H1 (cell line): ENCODE measurements at places on chromosomes 2 and 18. TPM values are rescaled to one million over a fixed set of nuclear protein-coding genes. Genes with fewer than 3 reads are reported as not detected.

- DNase-seq: no peak
Measured at GRCh38 chr2:84832772-84833461, 48.0 kb downstream of the TRABD2A start.

DNA sequence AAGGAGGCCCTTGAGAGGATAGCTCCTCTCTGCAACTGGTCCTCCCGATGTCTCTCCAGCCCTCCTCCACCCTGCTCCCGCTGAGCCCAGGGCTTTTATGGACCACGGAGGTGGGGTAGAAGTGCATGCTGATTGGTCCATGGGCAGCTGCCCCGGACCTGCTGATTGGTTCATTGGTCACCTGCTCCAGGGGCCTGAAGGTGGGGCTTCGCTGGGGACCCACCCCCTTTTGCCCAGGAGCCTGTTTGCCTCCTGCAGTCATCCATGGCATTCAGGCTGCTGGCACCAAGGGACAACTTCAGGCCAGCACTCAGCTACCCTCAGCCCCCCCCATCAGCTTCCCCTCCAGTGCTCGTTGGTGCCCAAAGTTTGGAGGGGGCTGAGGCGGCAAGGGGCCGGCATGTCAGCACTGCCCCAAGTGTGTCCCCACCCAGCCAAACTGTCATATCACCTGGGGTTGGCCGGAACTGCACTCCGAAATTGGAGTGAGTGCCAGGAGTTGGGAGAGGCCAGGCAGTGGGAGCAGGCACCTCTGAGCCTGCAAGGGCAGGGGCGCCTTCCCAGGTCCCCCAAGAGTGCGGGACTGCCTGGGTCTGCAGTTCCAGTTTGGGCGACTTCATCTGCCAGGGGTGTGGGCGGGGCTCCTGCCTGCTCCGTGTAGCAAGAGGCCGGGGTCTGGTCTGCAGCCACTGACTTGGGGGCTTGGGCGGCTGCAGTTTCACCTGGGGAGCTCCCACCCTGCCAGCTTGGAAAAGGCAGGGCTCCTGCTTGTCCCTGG, 288.9 kb downstream of the RDH14 start:
- no peak for DNase-seq

- no peak for DNase-seq
Measured at GRCh38 chr2:175363699-175364098, 182.2 kb upstream of the ATP5MC3 start.

- DNase-seq: no peak
Measured at GRCh38 chr18:26459340-26459739, 89.0 kb downstream of the KCTD1 start.

- DNase-seq: no peak
Measured at GRCh38 chr2:124136110-124136509, 111.0 kb downstream of the CNTNAP5 start.

GRCh38 chr2:46179037-46179621, 118.1 kb upstream of the EPAS1 start:
- DNase-seq: no peak

DNA sequence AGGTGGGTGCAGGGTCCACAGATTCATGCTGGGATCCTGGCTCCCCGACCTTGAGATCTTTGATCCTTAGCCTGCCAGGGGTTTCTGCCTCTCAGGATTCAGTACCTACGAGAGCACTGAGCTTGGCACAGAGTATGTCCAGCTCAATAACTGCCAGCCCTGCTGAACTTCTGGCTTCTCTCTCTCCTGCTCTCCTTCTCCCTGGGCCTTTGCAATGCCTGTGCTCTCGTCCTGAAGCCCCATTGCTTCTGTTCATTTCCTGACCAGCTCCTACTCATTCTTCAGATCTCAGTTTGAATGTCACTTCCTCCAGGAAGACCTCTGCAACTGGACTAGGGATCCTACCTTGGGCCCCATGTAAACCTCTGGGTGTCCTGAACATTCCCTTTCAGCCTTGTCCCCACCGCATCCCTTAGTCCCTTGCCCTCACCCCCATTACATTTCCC, 113.8 kb upstream of the HAAO start:
- DNase-seq: no peak

DNA sequence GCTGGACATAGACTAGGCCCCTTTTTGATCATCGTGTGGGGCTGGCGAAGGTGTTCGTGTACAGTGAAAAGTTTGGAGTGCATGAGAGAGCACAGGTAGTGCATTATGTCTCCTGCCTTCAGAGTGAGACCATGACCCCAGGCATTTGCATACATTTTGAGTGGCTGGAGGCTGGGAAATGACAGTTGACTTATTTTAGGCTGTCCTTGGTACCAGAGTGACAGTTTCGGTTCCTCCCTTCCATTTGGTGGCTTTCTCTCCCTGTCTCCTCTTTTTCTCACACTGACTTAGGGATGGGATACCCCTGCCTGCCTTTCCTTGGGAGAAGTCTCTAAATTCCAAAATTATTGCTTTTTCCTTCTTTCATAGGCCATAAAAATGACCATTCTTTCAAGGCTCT, 20.1 kb downstream of the SERPINB12 start:
- no peak for DNase-seq

DNA sequence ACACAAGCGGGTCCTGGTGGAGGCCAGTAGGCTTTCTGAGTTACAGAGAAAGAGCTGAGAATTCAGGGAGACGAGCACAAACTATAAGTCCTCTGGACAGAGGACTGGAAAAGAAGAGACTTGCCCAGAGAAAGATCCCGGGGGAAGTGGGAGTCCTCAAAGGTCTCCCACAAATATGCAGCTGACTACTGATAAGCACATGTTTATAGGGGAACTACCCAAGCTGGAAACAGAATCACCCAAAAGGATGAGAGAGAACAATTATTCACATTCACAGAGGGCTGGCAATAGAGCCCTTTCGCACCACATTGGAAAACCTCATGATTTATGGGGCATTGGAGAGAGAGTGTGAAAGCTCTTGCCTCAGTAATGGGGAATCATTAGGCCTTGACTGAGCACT, 337.6 kb downstream of the IRS1 start:
- DNase-seq: no peak

DNA sequence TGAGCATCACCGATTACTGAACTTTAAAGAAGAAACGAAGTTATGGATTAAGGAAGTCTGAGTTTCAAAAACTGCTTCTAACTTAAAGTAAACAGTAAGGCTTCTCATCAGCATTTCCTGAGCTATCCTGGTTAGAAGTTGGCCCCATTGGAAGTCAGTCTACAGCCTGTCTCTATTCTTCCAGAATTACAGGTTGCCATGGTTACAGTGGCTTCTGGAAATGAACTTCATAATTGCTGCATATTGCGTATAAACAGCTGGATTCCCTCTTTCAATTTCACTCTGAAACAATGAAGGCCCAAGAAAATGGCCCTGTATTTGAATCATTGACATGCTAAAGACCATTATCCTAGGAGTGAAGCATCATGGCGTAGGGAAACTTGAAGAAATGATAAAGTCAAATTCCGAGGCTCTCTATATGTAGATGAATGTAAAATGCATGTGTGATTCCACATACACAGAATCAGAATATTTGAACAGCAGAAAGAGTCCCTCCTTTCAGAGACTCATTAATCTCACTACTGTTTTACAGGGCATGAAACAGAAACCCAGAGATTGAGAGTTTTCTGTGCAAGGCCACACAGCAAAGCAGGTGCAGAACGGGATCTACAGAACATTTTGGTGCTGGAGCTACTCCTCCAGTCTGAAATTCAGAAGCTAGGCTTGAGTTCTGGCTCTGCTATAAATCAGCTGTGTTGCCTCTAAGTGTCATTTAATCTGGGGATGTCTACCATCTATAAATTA, 856.4 kb upstream of the CELF4 start:
- no peak for DNase-seq

- DNase-seq: no peak
Measured at GRCh38 chr2:10407841-10408648, 40.1 kb downstream of the ODC1 start.

GRCh38 chr2:145807968-145808367, 1288.0 kb upstream of the ZEB2 start:
- DNase-seq: no peak

GRCh38 chr2:28425464-28425835, 32.8 kb downstream of the FOSL2 start:
- DNase-seq: no peak

GRCh38 chr2:70959851-70960832, 18.3 kb upstream of the ANKRD53 start:
- DNase-seq: no peak

NLRC4 gene
- total RNA-seq: not detected in 2 replicates

DYNAP gene
- 0.15 and 0.22 TPM in 2 replicates for total RNA-seq

MYO3B gene
- total RNA-seq: 0.19 and 0.27 TPM in 2 replicates

ELOA2 gene
- total RNA-seq: not detected in 2 replicates

LIMS3 gene
- 2.0 and 2.7 TPM in 2 replicates for total RNA-seq
